ENCODE measurements at places on chromosomes 4 and X.

DNA sequence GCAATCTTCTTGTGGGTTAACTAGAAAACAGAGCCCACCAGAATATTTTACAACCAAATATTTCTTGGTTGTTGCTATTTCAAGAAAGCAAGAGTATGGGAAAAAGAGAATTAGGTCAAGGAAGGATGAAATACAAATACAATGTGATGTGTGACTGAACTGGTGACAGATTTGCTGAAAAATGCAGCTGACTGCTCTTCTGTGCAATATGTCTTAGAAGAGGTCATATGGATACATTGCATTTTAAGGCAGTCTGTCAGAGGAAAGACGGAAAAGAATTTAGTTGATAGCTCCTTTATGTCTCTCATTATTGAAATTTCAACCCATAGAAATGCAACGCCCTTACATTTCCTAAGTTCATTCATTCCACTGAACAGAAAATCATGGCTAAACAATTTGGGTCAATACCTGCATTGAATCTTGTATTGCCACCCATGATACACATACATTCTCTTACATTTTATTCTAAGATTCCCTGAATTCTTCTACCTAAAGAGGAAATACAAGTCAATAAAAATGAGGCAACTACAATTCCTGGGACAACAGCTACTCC lies 423.1 kb downstream of the ADAM29 start:
- DNase-seq, result no peak

- DNase-seq, result no peak
Measured at GRCh38 chrX:776529-777230, 146.1 kb downstream of the SHOX start.

DNA sequence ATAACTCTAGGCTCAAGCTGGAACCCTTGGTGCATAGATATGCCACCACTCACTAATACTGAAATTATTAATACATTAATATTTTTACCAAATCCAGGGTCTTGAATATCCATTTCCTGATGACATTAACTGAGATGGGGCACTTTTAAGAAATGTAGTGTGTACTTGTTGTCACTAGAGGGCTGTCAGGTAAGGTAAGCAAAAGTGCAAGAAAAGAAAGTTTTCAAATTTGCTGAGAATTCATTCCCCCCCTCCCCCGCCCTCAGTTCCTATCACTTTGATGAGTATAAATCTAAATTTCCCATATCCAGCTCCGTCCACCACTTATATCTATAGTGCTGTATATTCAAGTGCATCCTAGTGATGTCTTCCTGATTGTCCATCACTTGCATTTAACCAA lies 20.5 kb upstream of the WDR44 start:
- no peak for DNase-seq

DNA sequence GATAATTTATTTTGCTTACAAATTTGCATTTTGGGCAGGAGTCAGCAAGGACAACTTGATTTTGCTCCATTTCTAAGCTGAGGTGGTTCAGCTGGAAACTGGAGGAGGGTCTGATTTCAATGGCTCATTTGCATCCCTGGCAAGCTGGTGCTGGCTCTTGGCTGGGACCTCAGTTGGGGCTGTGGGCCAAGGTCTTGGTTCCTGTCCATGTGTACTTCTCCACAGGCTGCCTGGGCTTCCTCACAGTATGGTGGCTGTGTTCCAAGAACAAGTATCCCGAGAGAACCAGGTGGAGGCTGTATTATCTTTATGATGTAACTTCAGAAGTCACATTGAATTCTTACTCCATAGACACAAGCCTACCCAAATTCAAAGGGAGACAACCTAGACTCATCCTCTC lies 77.0 kb upstream of the STX18 start:
- DNase-seq, result no peak

- DNase-seq, result peak; percentile 41
Measured at GRCh38 chr4:83771113-83771705, 235.3 kb downstream of the GPAT3 start.

GRCh38 chrX:80174925-80175574 lies 160.5 kb downstream of the TBX22 start:
- DNase-seq, result no peak

GRCh38 chr4:45358573-45359506 lies 632.5 kb upstream of the GNPDA2 start:
- DNase-seq, result no peak

GRCh38 chr4:159069922-159070321 lies 33.0 kb upstream of the RAPGEF2 start:
- DNase-seq, result no peak
